NCI-H460 (cell line): ENCODE measurements at places on chromosomes 1 and 21. TPM values are rescaled to one million over a fixed set of nuclear protein-coding genes. Genes with fewer than 3 reads are reported as not detected.

Gene ADAMTS5
- not detected in 2 replicates for total RNA-seq

Gene DMRTA2
- total RNA-seq, result 10.7 and 10.8 TPM in 2 replicates

Gene PGLYRP4
- total RNA-seq, result not detected in 2 replicates

Gene IGSF21
- total RNA-seq, result 0.12 TPM in 1 of 2 replicates, not detected in the other

Gene MRAP
- total RNA-seq, result not detected in 2 replicates

Gene LCE2B
- total RNA-seq, result not detected in 2 replicates

Gene WDR77
- total RNA-seq, result 19.9 and 21.8 TPM in 2 replicates

Gene S100A10
- total RNA-seq, result 373 and 385 TPM in 2 replicates

Gene WDTC1
- 10.3 and 11.2 TPM in 2 replicates for total RNA-seq

Gene CYYR1
- 0.05 TPM in 1 of 2 replicates, not detected in the other for total RNA-seq
